ENCODE measurements at places on chromosomes 1 and 21.
A peak's percentile ranks its signal among the peaks of the same experiment; 100 is the strongest.

- no peak for DNase-seq
Measured at GRCh38 chr1:223077247-223077833, 65.7 kb downstream of the TLR5 start.

- DNase-seq, result no peak
Measured at GRCh38 chr1:173268786-173269277, 61.7 kb upstream of the TNFSF4 start.

DNA sequence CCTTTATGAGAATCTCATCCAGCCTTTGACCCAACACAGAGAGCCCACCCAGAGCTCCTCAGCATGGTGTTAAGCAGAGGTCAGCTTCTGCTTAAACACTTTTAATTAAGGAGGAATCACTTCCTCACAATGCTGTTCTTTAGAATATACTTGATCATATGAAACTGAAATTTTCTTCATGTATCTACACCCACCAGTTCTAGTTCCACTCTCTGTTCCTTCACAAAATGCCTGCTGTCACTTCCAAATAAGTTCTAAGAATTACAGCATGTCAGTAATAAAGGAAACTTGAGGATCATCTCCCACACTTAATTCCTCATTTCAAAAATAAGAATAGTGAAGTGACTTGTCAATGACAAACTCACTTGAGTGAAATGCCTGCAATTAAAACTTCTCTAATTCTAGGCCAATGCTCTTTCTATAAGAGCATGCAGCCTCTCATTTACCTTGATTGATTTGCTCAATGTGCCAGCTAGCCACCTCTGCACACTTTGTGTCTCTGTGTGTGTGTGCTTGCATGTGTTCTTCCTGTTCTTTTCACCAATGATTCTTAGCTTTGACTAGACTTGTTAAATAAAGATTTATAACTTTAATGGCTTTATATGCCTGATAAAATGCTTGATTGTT is 356.3 kb downstream of the PLPP3 start:
- no peak for DNase-seq

DNA sequence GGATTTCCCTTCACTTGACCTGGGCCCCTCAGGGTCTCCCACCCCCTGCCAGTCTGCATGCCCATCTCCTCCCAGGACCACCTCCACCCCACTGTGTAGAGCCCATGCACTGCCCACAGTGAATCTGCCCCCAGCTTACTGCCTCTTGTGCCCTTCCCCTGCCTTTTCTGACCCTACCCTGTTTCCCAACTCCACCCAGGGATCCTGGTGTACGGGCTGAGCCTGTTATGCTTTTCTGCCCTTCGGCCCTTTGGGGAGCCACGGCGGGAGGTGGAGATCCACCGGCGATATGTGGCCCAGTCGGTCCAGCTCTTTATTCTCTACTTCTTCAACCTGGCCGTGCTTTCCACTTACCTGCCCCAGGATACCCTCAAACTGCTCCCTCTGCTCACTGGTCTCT is 1.9 kb downstream of the TMEM79 start:
- no peak for DNase-seq

DNA sequence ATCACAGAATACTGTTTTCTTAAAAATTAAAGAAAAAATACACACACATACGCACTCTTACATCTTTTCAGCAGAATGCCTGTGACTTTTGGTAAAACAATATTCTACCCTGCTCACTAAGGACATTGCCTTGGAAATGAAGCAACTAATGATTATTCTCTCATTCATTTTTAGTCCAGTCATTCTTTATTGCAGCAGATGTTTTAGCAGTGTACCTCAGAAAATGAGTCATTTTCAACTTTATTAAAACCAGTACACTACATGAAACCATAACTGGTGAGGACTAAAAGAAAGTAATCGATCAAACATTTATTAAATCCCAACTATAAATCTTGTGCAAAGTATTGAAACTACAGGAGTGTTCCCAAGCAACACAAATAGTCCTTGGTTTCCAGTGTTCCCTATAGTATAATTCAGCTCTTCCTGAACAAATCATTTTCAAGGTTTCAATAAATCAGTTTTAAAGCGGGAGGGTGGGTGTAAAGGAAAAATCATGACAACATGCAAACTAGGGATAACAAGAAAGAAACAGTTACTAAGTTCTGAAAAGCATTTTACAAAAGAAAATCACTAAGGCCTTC is 114.2 kb downstream of the ADGRL4 start:
- no peak for DNase-seq

- DNase-seq, result no peak
Measured at GRCh38 chr21:35350965-35351364, 301.9 kb upstream of the RUNX1 start.

DNA sequence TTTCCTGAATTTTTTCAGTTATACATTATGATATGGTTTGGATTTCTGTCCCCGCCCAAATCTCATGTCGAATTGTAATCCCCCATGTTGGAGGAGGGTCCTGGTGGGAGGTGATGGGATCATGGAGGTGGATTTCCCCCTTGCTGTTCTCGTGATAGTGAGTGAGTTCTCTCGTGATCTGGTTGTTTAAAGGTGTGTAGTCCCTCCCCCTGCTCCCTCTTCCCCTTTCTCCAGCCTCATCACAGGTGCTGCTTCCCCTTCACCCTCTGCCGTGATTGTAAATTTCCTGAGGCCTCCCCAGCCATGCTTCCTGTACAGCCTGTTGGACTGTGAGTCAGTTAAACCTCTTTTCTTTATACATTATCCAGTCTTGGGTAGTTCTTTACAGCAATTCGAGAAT is 93.2 kb upstream of the HNRNPU start:
- DNase-seq, result no peak

DNA sequence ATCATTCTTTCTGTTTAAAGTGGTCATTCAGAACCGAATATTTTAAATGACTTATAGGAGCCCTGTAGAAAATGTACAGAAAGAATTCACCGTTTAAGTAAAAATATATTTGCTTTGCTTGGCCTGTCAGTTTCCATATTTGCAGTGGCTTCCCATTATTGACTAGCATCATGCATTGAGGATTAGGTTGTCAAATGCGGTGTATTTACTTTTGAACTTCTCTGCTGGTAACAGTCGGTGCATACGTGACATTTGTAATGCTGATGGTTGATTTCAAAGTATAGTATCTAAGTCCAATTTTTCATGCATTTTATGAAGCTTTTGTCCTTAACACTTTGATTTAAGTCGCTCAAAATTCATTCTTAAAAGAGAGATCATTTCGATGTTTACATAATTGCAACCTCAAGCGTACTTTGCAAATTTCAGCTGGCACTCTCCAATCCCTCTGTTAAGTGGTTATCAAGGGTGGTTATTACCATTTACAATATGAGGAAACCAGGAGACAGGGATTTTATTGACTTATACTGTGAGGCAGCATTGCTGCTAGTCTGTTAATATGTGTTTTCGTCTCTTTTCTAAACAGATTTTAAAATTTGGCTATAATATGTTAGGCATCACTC is 201.6 kb downstream of the SDCCAG8 start:
- peak; percentile 47 for DNase-seq

GRCh38 chr1:50735443-50735842 is 224.6 kb downstream of the FAF1 start:
- no peak for DNase-seq

- no peak for DNase-seq
Measured at GRCh38 chr1:203158960-203159665, 16.5 kb downstream of the MYBPH start.

DNA sequence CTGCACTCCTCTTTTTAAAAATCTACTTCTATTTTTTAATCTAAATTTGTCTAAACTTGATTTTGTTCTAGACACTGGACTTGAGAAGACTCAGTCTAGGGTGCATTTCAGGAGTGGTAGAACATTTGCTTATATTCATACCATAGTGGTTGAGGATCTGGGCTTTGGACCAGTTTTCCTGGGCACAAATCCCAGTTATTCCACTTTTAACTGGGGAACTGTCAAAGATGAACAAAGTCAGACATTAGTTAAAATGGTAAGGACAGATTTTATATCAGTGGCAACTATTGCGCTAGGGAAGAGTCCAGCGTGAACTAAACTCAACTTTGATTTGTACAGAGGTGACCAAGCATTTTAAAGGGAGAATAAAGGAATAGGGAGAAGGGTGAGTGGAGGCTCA is 102.4 kb downstream of the FMN2 start:
- DNase-seq, result no peak

- DNase-seq, result no peak
Measured at GRCh38 chr1:234564035-234565029, 45.6 kb downstream of the IRF2BP2 start.

DNA sequence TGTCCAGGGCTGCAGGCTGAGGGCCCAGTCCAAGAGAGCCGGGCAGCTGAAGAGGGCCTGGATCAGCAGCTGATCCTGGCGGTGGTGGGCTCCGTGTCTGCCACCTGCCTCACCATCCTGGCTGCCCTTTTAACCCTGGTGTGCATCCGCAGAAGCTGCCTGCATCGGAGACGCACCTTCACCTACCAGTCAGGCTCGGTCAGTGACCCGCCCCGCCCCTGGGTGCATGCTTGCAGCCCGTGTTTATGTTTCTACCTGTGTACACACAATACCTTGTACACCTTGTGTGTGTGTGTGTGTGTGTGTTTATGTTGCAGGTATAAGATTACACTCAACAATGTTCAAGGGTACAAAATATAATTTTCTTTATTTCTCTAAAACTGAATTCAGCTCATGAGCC is 13.0 kb downstream of the TIE1 start:
- no peak for DNase-seq

DNA sequence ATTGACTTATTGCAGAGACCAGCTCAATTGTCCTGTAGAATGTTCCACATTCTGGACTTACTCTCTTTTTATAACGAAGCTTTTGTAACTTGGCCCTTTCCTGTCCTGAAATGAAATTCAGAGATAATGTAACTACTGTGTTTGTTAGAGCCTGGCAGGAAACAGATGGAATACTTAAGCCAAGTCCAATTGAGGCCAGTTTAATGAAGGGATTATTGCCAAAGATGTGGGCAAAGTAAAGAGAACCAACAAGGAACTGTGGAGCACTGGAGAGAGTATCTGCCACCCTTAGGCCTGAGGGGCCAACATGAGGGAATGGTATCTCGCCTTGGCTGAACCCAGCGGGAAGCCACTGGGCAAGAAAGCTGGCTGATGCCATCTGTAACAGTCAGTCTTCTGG is 32.9 kb downstream of the MFSD2A start:
- no peak for DNase-seq

- no peak for DNase-seq
Measured at GRCh38 chr1:243746751-243747150, 103.3 kb downstream of the AKT3 start.

GRCh38 chr1:152413909-152414308 is at the start of gene CRNN:
Gene CRNN, minus strand, starts transcription at chr1:152414263. Its CDS starts 2,030 bp downstream, at chr1:152412233.
- no peak for DNase-seq

- no peak for DNase-seq
Measured at GRCh38 chr1:228085287-228085951, 2.9 kb downstream of the ARF1 start.

DNA sequence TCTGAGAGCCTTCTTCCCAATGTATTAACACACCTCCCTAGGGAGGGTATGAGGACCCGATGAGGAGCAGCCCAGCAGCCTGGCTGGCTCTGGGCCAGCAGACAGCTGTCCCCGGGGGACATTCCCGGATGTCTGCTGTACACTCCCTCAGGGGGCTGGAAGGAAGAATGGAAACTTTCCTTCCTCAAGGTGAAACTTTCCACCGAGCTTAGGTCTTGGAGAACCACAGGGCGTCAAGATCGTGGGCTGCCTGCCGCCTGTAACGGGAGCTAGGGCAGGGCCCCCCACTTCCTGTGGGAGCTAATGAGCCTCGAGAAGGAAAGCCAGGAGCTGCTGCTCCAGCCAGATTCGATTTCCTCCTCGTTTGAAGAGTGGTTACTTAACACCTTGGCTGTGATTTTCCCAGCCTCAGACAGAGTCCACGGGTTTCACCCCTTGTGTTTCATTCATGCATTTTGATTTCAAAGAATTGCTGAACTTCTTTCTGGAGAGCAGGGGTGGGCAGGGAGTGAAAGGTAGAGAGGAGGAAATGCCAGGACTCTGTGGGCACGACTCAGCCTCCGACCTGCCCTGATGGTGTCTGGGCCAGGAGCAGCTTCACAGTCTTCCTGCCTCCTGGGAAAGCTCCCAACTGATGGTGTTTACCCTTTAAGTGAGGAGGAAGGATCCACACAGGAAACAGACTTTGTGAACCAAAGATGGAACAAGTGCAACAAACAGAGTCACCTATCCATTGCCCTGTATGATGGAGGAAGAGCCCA is 29.7 kb downstream of the UBE2T start:
- no peak for DNase-seq

GRCh38 chr1:63983391-63984256 is 209.8 kb downstream of the ROR1 start:
- DNase-seq, result no peak

DNA sequence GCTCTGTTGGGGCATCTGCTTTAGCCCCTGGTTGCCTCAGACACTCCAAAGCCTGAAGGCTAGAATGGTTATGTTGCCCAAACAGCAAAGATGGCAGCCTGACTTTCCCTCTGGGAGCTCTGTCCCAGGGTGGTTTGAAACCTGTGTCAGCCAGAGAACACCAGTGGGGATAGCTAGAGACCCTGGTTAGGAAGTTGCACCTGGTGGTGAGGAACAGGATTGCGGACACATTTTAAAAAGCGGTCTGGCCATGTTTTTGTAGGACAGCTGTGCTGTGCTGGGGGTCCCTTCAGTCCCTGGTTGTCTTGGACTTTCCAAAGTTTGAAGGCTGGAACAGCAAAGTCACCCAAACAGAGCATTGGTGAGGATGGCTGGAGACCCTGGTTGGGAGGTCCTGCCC is 87.8 kb downstream of the DNM3 start:
- DNase-seq, result no peak

DNA sequence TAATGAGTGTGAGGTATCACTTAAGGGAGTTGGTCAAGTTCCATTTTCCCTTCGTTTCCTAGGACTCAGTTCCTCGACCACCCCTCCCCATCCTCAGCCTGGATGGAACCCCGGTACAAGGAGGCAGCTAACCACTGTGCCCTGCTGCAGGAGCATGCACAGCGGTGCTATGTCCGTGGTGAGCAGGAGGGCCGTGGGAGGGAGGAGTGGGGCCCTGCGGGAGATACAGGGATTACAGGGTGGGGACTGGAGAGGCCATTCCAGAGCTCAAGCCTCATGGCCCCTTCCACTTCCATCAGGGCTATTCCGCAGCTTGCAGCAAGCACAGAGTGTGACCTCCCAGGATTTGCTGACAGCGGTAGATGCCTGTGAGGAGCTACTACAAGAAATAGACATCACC is 25.8 kb downstream of the HYI start:
- DNase-seq, result no peak
